NCI-H187 (cell line): ENCODE measurements at places on chromosomes 2 and 18.

DNA sequence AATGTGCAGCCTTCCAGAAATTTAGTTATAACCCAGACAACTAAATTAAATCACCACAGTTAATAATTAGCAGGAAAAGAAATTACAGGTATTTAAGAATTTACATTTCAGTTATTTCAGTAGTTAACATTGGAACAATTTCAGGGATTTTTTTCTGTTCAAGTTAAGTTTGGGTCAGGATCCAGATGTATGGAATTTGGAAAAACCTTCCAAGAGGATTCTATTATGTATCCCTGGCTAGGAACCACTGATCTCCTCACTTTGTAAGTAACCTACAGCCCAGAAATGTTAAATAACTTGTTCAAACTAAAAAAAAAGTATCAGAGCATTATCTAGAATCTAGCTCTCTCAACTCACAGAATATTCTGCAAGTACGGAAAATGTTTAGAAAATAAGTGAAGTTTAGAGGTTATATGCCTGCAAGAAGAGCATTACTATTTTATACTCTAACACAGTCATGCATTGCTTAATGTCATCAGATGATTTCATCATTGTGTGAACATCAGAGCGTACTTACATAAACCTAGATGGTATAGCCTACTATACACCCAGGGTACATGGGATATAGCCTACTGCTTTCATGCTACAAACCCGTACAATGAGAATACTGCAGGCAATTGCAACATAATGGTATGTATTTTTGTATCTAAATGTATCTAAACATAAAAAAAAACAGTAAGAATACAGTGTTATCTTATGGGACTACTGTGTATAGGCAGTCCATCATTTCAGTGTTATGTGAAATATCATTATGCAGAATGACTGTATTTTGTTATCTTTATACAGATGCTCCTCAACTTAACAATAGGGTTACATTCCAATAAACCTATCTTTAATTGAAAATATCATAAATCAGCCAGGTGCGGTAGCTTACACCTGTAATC lies 6.1 kb downstream of the NCKAP1 start:
- no peak for DNase-seq

- no peak for DNase-seq
These were observed 62.6 kb downstream of the EN1 start for GRCh38 chr2:118784860-118785259.

DNA sequence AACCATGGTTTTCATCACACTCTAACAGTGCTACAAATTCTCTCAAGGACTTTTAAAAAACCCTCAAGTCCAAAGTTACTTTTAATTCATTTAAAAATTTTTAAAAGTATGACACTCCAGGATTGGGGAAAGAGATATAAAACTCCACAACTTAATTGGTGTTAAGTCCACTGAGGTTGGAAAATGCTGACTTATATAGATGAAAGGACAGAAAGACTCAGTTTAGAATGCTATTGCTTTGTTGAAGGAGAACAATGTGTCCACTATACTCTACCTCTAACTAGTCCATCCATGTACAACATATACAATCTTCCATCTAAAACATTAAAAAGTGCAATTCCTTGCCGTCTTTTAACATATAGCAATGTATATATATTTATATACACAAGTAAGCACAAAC lies 41.2 kb downstream of the CABYR start:
- no peak for DNase-seq

- no peak for DNase-seq
These were observed 503.9 kb downstream of the PID1 start for GRCh38 chr2:228767196-228767595.

DNA sequence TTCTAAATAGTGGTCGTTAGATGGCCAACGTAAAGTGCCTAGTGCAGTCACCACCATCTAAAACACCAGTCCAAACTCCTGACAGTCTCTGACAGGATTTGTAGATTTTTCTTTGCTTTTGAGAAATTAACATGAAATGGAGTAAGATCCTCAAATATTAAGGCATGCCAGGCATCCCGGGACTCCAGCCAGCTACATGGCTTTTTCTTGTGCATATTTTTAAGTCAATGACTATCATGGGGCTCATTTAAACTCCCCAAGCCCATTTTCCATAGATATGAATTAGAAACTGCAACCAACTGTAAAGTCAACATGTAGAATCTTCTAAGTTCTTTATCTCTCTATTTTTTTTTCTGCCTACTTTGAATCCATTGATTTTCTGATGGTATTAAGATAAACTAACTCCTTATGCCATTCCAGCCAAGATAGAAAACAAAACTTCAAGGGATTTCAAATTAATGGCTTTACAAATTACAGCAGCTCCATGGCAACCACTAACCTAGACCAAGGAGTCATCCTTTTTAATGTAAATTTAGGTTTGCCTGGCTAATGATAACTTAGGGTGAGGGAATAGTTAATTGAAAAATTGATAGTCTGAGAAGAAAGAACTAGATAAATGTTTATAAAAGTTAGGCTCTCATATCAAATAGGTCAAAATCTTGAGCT lies 764.1 kb upstream of the NXPH2 start:
- DNase-seq = no peak

DNA sequence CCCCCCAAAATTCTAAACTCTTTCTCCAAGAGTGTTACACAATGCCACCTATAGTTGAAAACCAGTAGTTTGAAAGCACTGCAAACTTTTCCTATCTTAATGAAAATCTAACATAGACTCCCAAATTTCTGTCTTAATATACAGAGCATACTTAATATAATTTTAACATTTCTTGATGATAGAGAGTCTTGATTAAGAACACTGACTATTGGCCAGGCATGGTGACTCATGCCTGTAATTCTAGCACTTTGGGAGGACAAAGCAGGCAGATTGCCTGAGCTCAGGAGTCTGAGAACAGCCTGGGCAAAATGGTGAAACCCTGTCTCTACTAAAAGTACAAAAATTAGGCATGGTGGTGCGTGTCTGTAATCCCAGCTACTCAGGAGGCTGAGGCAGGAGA lies 34.2 kb downstream of the ASXL2 start:
- DNase-seq = no peak

DNA sequence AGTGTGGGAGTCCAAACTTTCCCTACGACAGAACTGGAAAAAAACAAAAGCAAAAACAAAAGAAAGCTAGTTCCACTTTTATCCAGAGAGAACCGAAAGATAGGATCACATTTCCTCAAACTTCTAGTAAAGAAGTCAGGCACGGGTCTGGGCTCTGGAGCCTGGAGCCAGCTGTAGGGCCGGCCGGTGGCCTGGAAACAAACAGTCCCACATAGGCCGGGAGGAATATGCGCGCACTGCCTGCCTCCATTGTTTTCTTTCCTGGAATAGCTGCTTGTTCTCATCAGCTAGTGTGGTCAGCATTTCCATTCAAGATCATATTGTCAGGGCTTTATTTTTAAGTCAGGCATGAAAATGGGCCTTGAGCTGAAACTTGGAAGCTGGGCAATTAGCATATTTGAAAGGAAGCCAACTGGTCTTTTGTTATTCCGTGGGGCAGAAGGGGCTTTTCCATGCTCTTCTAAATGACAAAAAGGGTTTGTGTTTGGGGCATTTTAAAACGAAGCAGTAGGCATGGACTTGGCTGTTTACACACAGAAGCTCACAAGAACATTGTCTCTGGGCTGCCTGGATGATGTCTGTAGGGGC lies 58.7 kb upstream of the RFX8 start:
- DNase-seq = no peak

DNA sequence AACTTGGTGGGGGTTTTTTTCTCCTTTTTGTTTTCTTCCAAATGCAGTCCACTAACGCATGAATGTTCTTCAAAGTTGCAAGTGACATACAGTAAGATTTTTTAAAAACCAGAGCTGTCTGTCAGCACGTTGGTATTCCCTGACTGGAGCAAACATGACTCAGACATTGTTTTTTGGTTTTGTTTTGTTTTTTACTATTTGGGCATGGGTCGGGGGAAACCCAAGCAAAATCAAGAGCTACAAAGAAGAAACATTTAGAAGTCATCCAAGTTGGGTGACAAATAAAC lies 726 bp upstream of the CCDC88A start:
- DNase-seq = no peak

- DNase-seq = peak; percentile 21
These were observed 74.5 kb downstream of the SPATS2L start for GRCh38 chr2:200380833-200381542.

DNA sequence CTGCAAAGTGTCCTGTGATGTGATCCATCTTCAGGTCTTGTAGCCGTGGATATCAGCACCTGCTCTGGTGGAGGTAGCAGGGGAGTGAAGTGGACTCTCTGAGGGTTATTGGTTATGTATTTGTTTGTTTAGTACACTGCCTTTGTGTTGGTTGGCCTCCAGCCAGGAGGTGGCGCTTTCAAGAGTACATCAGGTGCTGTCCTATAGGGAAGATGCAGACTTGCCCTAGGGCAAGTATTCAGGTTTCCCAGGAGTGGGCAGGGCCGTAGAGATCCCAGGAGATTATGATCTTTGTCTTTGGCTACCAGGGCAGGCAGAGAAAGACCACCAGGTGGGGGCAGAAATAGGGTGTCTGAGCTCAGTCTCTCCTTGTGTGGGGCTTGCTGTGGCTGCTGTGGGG lies 411.8 kb downstream of the SOX11 start:
- peak; percentile 61 for DNase-seq

DNA sequence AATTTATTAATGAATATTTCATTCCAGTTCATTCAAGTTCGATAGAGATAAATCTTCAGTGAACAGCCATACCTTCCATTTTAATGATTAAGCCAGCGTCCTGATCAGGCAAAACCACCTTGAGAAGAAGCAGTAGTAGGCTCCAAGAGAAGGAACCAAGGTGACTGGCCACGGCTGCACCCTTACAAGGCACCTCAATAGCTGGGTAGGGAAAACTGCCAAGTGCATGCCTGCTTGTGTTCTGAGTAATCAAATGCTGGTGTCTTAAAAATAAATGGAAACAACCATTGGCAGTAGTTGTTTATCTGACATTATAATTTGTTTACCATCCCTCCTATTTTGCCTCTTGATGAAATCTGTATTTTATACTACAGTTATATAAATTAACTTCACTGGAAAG lies 10.0 kb upstream of the FEZ2 start:
- DNase-seq = no peak

DNA sequence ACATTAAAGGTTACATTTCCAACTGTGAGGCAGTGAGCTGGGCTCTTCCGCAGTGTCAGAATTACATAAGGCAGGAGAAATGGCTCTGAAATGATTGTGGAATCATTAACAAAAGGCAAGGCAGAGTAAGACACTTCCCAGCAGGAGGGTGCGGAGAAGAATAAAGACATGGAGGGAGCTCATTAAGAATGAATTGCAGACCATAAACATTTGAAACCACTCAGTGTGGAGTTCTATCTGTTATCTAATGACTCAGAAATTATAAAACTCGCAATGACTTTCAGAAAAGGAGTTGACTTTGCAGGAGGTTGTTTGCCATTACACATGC lies 77.0 kb downstream of the SMIM21 start:
- DNase-seq = no peak

DNA sequence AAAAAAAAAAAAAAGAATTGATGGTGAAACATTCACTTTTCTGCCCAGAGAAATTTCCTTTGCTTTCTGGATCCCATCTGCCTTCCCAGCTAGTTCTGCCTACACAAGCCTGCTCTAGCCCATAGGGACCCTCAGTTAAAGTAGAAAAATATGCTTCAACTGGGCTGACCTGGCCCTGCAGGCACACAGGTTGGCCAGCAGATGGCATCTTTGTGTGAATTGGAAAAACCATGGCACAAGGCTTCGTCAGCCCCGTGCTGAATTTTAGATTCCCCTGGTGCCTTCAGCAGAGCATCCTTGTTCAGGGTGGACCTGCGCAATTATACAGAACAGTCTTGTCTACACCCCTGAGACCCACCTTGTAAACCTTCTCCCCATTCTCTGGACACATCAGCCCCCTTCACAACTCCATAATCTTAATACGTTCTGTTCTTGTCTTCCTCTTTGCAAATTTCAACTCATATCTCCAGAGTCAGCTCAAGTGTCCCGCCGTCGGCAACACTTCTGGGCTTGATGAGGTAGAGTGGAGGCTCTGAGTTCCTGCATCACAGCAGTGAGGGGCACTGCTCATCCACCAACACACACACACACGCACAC lies 114.5 kb downstream of the INSIG2 start:
- DNase-seq = no peak
